ENCODE measurements at places on chromosomes 11 and 22.

GRCh38 chr22:29148826-29149225, 56.9 kb upstream of the EMID1 start:
- DNase-seq, result no peak

- DNase-seq, result no peak
Observed at GRCh38 chr22:42410708-42411107, 21.5 kb downstream of the NFAM1 start.

DNA sequence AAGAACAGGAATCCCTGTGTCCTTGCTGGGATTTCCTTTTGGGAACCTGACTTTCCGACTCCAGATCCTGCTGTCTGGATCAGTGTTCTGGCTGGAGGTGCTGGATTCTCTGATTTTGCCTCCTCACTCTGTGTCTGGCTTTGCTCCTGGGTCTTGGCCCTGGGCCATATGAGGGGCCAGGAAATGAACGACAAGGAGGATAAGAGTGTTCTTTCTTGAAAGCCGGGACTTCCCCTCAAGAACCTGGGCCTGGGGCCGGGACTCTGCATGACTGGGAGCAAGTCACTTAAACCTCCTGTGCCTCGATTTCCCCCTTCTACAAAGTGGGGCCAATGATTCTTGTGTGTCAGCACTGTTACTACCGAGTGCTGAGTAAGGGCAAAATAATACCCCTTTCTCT, 2.9 kb upstream of the MYO7A start:
- DNase-seq, result no peak

GRCh38 chr11:111370270-111370901, 8.7 kb downstream of the POU2AF1 start:
- no peak for DNase-seq

- DNase-seq, result no peak
Observed at GRCh38 chr11:7490054-7490453, 4.7 kb downstream of the OLFML1 start.

- DNase-seq, result no peak
Observed at GRCh38 chr11:61887839-61888494, 3.4 kb downstream of the FADS3 start.

DNA sequence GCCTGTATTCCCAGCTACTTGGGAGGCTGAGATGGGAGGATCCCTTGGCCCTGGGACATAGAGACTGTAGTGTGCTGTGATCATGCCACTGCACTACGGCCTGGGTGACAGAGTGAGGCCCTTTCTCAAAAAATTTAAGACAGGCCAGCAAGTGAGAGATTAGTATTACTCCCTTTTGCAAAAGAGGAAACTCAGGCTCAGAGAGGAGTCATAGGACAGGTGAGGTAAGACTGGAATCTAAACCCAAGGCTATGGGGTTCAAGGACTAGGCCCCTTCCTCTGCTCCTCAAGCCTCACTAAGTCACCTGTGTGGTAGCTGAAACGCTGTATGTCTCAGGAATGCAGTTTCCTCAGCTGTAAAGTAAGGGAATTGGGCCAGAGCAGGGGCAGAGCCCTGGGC, 1.6 kb upstream of the P2RY2 start:
- no peak for DNase-seq

- no peak for DNase-seq
Observed at GRCh38 chr11:112511911-112512310, 251.3 kb upstream of the PLET1 start.

DNA sequence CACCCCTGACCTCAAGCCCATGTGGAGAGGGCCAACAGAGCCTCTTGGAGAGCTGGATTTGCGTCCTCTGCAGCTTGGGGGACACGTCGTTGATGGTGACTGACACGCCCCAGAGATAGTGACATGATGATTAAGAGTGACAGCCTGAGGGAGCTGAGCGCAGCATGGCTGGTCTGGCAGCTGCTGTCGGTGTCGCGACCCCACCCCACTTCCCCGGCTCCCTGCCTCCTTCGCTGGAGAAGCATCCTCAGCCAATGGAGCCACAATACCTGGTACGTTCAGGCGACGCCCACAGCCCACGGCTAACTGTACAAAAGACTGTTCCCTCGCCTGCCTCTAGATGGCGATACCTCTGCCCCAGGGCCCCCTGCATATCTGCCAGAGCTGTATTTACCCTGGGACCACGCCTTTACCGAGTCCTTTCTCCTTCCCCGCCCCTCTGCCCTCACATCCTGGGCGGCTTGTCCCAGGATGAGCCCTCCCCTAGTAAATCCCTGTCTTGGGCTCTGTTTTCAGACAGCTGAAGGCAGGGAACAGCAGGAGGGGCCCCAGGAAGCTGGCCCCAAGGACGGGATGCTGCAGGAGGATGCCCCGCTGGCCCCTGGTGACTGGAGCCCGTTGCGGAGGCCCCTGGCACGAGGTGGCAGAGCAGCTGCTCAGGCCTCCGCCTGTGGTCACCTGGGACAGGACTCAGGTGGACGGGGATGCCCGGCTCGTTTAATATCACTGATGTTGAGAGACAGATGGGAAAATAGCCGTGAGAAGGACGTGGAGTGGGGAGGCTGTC, 90.6 kb downstream of the RPS6KA4 start:
- peak; percentile 74 for DNase-seq

DNA sequence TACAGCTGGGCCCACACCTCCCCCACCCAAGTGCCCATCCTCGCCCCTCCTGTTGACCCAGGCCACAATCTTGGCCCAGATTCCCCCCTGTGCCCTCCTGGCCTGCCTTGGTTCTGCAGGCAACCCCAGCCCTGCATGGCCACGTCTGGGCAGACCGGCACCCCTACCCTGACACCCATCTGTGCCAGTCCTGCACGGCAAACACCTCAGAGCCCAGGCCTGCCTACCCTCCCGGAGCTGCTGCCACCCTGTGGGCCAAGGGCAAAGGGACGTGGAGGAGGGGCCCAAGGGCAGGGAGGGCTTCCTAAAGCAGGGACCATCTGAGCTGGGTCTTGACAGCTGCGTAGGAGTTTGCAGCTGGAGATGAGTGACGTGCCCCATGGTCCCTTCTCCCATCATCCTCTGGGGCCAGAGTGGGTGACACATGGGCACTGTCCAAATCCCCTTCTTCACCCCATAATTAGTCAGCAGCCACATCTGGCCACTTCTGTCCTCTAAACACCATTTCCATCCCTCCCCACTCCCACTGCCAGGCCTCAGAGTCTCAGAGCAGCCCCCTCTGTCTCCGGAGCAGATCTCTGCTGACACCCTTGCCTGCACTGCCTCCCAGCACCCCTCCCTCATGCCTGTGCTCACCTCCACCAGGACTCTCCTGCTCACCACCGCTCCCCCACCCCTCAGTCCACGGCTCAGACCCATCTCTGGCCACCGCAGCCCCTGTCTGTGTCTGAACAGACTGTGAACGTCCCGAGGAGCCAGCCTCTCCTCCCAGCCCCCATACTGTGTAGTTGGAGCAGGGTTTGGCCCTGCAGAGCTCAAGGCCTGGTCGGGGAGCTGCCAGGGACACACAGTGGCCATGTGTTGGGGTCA, 35.6 kb upstream of the PPARA start:
- no peak for DNase-seq

DNA sequence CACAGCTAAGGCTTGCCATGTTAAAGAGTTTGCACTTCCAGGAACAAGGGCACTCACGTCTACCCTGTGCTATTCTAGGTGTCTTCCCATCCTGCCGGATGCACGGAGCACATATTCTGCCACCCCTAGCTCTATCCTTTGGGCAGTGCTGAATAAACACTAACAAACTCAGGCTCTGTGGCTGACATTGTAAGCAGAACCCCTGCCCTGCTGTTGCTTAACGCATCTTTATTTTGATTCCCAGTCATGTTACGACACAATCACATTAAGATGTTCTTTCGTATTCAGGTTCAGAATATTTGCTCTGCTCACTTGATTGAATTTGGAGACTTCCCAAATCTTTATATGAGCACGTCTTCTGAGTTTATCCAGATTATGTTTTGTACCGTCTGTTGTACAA, 3.7 kb upstream of the HDHD5 start:
- DNase-seq, result no peak

- DNase-seq, result no peak
Observed at GRCh38 chr11:83278351-83278750, 7.8 kb downstream of the CCDC90B start.

GRCh38 chr11:111561306-111561705, 20.8 kb downstream of the LAYN start:
- DNase-seq, result no peak

GRCh38 chr11:132999516-132999915, 532.8 kb downstream of the OPCML start:
- DNase-seq, result no peak

GRCh38 chr11:4665424-4665823, 21.6 kb downstream of the OR51E1 start:
- no peak for DNase-seq

- no peak for DNase-seq
Observed at GRCh38 chr11:70883973-70884623, 368.3 kb downstream of the SHANK2 start.

- no peak for DNase-seq
Observed at GRCh38 chr11:15011776-15012345, 39.7 kb upstream of the CALCA start.
